ENCODE measurements at places on chromosomes 7 and 10. TPM values are rescaled to one million over a fixed set of nuclear protein-coding genes. Genes with fewer than 3 reads are reported as not detected.

DNA sequence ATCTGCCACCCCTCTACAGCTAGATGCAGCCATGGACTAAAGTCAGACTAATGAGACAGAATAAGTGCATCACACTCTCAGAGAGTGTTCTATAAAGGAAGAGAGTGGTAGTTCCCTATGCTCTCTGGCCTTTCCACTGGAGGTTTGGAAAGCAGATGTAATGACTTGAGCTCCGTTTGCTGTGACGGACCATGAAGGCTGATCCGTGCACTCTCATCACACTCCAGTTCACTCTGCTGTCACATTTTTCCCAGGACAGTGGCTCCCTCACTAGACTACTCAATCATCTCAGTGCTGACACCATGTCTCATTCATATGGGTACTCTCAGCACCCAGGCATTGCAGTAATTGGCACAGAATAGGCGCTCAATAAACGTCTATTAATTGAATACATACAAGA lies 20.4 kb downstream of the TRDMT1 start:
- no peak overlapping the region for H3K4me3 ChIP-seq
- no peaks in the 10 kb centered on the region for H3K27me3 ChIP-seq
- DNase-seq = no peak
- no peaks in the 10 kb centered on the region for H3K36me3 ChIP-seq
- H3K4me1 ChIP-seq = no peaks in the 10 kb centered on the region
- no peak overlapping the region for H3K27ac ChIP-seq

- no peak overlapping the region for H3K4me3 ChIP-seq
- no peak for DNase-seq
- no peaks in the 10 kb centered on the region for H3K36me3 ChIP-seq
- no peaks in the 10 kb centered on the region for H3K4me1 ChIP-seq
These were observed 128.3 kb downstream of the SKAP2 start for GRCh38 chr7:26735976-26736600.

DNA sequence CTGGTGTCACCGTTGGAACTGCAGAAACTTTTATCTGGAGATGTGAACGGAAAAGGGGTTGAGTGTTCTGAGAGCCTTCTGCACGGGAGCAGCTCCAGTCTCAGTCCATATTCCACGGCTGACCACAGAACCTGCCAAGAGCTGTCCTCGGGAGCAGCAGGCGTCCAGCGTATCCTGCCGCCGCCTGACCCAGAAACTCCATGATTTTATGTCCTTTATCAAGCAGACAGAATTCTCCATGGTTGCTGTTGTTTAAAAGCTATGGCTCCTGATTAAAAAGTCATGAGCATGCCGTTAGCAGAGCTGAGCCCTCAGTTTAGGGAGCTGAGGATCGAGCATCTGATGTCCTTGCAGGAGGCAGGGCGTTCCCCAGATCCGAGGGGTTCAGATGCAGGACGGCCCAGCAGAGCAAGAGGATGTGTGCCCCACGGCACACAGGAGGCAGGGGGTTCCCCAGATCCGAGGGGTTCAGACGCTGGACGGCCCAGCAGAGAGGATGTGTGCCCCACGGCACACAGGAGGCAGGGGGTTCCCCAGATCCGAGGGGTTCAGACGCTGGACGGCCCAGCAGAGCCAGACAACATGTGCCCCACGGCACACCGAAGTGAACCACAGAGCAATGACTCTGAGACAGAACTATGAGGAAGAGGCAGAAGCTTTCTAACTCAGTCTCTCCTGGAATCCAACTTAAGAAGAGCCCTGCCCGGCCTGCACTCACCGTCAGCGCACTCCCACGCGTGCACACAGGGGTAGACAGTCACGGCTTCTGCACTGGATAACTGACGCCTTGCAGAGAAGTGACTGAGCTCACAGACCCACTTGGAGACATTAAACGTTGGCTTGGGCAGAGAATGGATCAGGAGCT lies 96.4 kb downstream of the WDR37 start:
- no peaks in the 10 kb centered on the region for H3K36me3 ChIP-seq
- H3K27ac ChIP-seq = no peak overlapping the region
- peaks cover 36% of the 10 kb centered on the region for H3K4me1 ChIP-seq
- no peak overlapping the region for H3K4me3 ChIP-seq

DNA sequence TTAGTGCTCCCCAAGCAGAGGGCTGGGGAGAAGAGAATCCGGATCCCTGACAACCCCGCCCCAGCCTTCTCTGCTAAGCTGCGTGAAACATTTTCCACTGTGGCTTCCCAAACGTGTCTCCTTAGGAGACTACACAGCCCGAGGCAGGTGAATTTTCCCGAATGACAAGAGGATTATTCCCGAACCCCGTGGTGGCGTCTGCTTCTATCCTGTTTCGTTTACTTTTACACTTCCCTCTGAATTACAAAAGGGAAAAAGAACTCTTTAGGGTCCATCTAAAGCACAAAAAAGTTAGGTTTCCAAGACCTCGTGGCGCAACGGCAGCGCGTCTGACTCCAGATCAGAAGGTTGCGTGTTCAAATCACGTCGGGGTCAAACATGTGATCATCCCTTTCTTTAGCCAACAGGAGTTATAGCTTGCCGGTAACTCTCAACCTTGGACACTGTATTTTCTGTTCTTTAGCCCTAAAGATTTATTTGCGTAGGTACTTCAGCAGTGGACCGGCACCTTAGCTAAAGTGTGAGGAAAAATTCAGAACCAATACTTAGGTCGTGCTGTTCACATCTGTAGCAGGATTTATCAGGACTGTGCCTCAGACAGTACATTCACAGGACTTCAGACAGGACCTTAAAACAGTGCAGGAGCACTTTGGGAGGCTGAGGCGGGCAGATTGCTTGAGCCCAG lies 3.2 kb upstream of the ZNF789 start:
- H3K27ac ChIP-seq = peak overlapping the region; percentile 1
- H3K27me3 ChIP-seq = no peaks in the 10 kb centered on the region
- peaks cover 8% of the 10 kb centered on the region for H3K4me1 ChIP-seq
- H3K4me3 ChIP-seq = no peak overlapping the region
- H3K36me3 ChIP-seq = no peaks in the 10 kb centered on the region
- no peak for DNase-seq

GRCh38 chr7:7702826-7703225 lies 15.6 kb downstream of the RPA3 start:
- no peak overlapping the region for H3K4me3 ChIP-seq
- no peaks in the 10 kb centered on the region for H3K27me3 ChIP-seq
- DNase-seq = no peak
- H3K4me1 ChIP-seq = peaks cover 36% of the 10 kb centered on the region

- no peak for DNase-seq
- H3K27me3 ChIP-seq = no peaks in the 10 kb centered on the region
- no peak overlapping the region for H3K4me3 ChIP-seq
- H3K36me3 ChIP-seq = no peaks in the 10 kb centered on the region
- no peak overlapping the region for H3K27ac ChIP-seq
- H3K4me1 ChIP-seq = peaks cover 3% of the 10 kb centered on the region
These were observed 255.0 kb downstream of the RPS24 start for GRCh38 chr10:78288663-78289062.

GRCh38 chr10:79313911-79314439 lies 33.3 kb upstream of the PPIF start:
- no peaks in the 10 kb centered on the region for H3K4me1 ChIP-seq
- DNase-seq = no peak

PROSER2 gene
- total RNA-seq = 23.9 TPM

OPN4 gene
- total RNA-seq = not detected

All from lung (tissue), 17 donors.